Stimulated activated CD4-positive, alpha-beta T cell treated with anti-CD3 and anti-CD28 coated beads, TNF-alpha, amount 100 ng/mL, for 48 hours (primary cell): ENCODE measurements at places on chromosomes 4 and X.

- no peak for DNase-seq
These were observed 30.5 kb downstream of the CNGA2 start for GRCh38 chrX:151765026-151765425.

DNA sequence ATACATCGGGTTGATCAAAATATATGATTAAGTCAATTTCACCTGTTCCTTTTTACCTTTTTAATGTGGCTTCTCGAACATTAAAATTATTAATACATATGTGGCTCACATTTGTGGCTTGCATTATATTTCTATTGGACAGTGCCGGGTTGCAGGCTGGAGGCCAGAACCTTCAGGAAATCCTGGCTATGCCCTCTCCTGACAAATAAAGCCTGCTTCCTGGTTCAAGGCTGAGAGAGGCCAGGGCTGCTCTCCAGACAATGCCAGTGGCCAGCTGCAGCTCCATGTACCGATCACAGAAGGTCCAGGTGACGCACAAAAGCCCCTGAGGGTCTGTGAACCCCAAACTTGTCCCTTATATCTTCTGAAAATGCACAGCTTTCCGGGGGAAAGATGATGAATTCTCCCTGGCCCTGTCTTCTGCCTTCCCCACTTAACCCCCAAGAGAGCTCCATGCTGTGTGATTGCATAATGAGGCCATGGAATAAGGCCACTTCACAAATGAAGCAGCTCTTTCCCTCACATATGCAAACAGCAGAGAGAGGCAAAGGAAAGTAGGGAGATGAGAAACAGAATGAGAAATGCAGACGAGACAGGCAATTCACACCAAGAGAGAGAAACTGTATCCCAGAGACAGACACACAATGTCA lies 241.2 kb downstream of the BCOR start:
- no peak for DNase-seq

GRCh38 chr4:172055046-172055445 lies 241.8 kb downstream of the GALNTL6 start:
- DNase-seq = no peak

DNA sequence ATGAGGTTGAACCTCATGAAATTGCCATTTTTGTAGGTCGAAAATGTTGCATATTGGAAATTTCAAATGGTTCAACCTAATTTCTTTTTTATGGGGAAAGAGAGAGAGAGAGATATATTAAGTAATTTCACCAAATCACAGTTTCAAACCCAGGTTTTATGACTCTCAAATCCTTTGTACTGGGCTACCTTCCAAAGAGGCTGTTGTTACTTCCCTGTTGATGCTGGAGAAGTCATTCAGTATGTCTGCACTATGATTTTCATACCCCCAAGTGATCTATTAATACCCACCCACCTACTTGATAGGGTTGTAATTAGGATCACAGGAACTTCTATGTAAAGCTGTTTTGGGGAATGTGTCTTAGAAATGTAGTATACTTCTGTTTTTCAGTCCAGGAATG lies 109.9 kb downstream of the ZNF330 start:
- DNase-seq = no peak

- no peak for DNase-seq
These were observed 106.4 kb downstream of the AMELX start for GRCh38 chrX:11399489-11400094.

GRCh38 chrX:96721354-96721753 lies 36.7 kb downstream of the DIAPH2 start:
- no peak for DNase-seq

DNA sequence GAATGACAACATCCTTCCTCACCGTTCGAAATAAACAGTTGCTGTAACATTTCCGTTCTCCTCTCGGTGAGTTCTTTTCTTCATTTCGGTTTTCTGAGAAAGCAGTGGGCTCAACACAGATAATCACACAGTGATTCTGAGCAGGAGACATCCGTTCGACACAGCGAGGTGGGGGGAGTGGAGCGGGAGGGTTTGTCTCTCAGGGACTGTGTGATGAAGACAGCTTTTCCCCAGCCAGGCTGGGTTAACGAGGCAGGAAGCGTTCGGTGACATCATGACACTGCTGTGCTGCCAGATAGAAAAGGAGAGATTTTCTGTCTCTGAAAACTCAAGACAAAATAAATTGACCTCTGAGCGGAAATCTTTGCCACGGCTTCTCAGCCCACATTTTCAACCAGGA lies 119.3 kb downstream of the CRLF2 start:
- DNase-seq = peak; percentile 29

DNA sequence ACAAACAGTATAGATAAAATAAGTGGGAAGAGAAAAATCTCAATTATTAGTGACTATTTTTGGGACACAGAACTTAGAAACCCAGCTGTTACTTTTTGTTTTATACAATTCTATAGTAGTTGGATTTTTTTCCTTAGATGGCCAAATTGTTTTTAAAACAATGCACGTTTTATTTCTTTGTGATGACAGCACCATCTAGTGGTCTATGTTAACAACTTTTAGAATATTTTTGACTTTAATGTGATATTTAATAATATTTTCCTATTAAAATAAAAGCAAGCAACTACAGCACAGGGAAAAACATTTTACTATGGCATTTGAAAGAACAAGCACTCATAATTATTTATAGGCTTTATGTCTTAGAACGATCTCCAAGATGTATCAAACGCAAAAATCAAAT lies 5.6 kb upstream of the SMIM31 start:
- no peak for DNase-seq

DNA sequence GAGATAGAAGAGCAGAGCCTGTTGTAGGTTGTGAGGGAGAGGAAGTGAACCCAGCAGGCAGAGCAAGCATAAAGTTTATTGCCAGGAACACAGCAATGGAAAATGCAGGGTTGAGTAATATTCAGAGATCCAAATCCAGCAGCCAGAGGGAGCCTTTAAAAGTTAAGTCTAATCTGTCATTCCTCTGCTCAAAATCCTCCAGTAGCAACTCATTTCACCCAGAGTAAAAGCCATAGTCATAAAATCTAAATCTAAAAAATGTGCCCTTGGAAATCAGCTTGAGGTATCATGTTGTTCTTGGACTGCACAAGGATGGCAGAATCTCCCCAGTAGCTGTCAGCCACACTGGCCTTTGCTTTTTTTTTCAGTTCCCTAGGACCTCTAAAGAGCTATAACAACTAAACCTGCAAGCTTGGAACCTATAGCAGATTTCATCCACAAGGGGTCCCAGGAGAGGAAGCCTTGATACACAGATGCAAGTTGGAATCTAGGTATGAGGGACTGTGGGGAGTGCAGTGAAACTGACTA lies 62.9 kb upstream of the FRAS1 start:
- no peak for DNase-seq

DNA sequence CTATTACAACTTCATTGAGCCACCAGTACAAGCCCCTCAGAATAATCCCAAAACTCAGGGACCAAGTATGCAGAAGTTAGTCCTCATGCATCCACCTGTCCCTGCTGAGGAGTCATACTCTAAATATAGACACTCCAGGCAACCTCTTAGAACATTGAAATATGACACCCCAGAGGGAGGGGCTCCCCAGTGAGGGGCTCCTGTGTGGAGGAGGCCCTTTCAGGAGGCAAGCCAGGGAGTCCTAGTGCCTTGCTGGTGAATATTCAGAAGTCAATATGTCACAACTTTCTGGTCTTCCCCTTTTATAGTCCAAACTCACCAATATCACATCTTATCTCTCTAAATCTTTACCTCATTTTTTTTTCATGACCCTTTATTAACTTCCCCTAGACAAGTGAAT lies 1.6 kb upstream of the ARMCX6 start:
- no peak for DNase-seq

GRCh38 chrX:68533656-68534055 lies 34.8 kb downstream of the YIPF6 start:
- no peak for DNase-seq

GRCh38 chr4:182593402-182593801 lies 323.8 kb downstream of the DCTD start:
- no peak for DNase-seq

DNA sequence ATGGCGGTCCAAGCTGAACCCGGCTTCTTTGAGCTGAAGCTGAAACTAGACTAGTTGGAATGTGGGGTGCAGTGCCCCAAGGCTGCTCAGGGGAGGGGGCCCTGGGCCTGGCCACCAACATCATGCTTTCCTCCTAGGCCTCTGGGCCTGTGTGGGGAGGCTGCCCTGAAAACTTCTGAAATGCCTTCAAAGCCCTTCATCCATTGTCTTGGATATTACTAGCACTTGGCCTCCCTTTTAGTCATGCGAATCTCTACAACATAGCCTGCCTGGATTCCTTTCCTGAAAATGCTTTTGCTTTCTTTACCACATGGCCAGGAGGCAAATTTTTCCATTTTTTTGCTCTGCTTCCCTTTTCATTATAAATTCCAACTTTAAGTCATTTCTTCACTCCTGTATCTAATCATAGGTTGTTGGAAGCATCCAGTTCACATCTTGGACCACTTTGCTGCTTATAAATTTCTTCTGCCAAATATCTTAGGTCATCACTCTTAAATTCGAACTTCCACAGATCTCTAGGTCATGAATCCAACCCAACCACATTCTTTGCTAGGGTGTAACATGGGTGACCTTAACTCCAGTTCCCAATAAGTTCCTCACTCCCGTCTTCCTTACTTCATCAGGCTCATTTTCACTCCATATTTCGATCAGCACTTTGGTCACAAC lies 103.4 kb downstream of the DDIT4L start:
- DNase-seq = no peak

DNA sequence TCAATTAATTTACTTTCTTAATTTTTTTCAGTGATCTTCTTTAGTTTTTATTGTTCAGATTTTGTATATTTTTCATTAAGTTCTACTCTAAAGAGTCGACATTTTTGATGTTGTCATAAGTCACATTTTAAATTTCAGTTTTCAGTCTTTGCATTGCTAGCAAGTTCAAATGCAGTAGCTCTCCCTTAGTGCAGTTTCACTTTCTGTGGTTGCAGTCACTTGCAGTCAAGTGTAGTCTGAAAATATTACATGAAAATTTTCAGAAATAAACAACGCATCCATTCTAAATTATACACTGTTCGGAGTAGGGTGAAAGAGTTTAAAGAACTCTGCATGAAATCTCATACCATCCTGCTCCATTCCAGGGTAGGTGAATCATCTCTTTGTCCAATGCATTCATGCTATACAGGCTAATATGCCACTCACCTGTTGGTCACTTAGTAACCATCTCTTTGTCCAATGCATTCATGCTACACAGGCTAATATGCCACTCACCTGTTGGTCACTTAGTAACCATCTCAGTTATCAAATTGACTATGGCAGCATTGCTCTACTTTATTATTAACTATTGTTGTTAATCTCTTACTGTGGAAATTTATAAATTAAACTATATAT lies 356.9 kb downstream of the STPG2 start:
- DNase-seq = no peak

- no peak for DNase-seq
These were observed 73.5 kb downstream of the RS1 start for GRCh38 chrX:18598413-18598812.

GRCh38 chr4:4677556-4678522 lies 136.0 kb upstream of the STX18 start:
- DNase-seq = no peak

DNA sequence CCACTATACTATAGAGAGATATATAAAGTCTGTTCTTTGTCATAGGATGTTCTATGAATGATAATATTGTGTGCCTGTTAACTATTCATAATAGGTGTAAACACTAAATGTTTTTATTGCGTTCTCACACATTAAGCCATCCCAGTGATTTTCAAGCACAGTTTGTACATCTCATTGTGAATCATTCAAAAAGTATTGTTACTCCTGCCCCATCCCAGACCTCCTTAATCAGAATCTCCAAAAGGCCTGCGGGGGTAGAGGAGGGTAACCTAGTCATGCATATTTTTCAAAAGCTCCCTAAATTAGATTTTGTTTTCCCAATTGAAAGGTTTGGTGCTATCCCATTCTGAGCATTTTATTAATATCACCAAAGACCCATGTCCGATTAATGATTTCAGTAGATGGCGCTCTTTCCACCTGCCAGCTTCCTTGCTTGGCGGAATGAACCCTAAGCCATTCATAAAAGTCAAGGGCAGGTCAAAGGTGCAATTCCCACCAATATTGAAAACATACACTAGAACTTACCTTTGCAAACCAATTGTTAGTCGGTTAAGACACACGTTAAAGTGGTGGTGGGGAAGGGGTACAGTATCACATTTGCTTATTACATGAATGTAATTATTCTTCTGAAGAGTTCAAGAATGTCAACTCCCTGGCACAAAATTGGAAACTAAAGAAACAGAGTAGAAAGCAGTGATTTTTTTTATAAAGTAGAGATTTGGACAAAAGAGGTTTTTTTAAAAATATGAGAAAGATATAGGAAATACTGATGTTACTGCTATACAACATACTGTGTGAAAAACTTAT lies 5.8 kb upstream of the TET2 start:
- no peak for DNase-seq

DNA sequence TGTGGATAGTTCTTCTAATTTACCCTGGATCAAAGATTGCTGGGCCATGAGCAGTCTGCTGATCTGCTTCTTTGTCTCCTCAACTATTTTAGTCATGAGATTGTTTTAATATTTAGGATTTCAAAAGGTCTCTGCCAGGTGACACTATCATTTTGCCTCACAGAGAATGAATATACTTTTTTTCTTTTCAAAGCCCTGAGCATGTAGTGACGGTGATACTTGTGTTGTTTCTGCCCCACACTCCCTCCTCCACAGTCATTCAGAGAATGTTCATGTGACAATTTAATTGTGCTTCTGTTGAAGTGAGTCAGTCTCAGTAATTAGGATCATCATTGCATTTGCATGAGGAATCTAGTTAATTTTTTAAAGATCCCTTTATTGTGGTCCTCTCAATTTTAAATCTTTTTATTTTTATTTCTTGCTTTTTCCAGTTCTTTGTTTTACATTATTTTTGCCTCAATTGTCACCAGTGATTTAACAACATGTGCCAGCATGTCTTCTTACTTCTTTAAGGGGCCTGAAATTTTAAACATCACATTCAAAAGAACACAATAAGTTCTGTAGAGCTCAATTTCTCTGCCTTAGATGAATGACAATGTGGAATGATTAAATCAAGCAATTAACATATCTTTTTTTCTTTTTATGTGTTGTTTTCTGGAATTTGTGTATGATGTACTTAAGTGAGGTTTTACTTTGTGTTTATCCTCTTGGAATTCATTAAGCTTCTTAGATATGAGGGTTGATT lies 12.3 kb downstream of the MMRN1 start:
- DNase-seq = no peak

DNA sequence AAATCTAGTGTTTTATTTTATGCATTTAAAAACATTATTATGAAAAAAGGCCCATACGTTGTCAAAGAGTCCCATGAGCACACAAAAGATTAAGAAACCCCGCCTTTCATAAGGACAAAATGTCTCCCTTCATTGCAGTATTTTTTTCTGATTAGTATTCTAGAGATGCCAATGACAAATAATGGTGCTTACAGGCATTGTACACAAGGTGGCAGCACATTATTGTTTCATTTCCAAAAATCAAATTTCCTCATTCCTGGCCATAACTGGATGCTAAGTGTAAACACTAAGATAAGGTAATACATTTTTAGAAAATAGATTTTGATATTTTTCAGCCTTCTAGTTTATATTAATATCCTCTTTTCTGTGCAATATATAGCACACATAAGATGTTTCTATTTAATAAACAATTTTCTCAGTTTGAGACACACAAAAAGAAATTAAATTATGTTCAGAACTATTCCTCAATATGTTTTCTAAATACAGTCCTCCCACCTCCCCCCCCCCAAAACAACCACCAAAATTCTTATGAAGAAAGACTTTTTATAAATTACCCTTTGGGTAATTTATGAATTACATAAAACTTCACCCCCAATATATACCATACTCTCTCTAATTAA lies 47.7 kb downstream of the TIGD2 start:
- no peak for DNase-seq

GRCh38 chr4:43567644-43568043 lies 675.1 kb downstream of the GRXCR1 start:
- no peak for DNase-seq

- DNase-seq = no peak
These were observed 12.2 kb downstream of the WDR1 start for GRCh38 chr4:10104211-10104990.
